Mesothelial cell of epicardium (in vitro differentiated cells): ENCODE measurements at places on chromosomes 6 and 20.

- H3K36me3 ChIP-seq = peaks cover 4% of the 10 kb centered on the region
- H3K27me3 ChIP-seq = no peaks in the 10 kb centered on the region
- no peak overlapping the region for H3K27ac ChIP-seq
- peaks cover 2% of the 10 kb centered on the region for H3K4me1 ChIP-seq
These were observed 104.3 kb downstream of the ADGRG6 start for GRCh38 chr6:142406131-142406530.

- H3K4me3 ChIP-seq = no peak overlapping the region
- H3K27me3 ChIP-seq = no peaks in the 10 kb centered on the region
- H3K36me3 ChIP-seq = no peaks in the 10 kb centered on the region
- DNase-seq = no peak
- peaks cover 7% of the 10 kb centered on the region for H3K4me1 ChIP-seq
These were observed 177.5 kb downstream of the KHDC1L start for GRCh38 chr6:73047801-73048200.

DNA sequence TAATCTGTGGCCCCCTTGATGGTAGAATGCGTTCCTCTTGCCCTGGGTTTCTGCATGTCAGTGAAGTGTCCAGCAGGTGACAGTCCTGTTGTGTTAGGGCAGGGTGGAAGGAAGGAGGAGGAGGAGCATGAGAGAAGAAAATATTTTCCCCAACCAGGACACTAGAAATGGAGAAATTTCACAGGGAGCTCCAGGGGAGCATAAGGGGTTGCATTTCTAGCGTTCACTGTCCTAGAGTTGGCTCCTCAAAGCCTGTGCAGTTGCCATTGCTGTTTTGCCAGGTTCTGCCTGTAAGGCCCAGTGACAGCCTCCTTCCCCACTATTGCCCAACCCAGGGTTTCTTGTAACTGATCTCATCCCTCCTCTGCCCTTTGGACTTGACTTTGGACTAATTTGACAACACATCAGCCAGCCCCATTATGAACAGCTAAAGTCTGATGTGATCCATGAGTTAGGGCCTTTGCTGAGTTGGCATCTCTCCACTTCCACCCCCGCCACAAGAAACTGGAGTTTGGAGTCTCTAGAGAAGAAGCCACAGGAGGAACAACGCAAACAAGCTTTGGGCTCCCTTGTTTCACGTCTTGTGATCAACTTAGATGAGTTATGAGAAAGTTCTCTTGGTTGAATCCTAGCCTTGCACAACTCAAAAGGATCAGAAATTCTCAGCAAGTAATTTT lies 14.0 kb upstream of the FAM50B start:
- no peak overlapping the region for H3K4me3 ChIP-seq
- H3K27me3 ChIP-seq = no peaks in the 10 kb centered on the region
- no peak overlapping the region for H3K27ac ChIP-seq
- H3K4me1 ChIP-seq = peaks cover 12% of the 10 kb centered on the region
- no peaks in the 10 kb centered on the region for H3K36me3 ChIP-seq

DNA sequence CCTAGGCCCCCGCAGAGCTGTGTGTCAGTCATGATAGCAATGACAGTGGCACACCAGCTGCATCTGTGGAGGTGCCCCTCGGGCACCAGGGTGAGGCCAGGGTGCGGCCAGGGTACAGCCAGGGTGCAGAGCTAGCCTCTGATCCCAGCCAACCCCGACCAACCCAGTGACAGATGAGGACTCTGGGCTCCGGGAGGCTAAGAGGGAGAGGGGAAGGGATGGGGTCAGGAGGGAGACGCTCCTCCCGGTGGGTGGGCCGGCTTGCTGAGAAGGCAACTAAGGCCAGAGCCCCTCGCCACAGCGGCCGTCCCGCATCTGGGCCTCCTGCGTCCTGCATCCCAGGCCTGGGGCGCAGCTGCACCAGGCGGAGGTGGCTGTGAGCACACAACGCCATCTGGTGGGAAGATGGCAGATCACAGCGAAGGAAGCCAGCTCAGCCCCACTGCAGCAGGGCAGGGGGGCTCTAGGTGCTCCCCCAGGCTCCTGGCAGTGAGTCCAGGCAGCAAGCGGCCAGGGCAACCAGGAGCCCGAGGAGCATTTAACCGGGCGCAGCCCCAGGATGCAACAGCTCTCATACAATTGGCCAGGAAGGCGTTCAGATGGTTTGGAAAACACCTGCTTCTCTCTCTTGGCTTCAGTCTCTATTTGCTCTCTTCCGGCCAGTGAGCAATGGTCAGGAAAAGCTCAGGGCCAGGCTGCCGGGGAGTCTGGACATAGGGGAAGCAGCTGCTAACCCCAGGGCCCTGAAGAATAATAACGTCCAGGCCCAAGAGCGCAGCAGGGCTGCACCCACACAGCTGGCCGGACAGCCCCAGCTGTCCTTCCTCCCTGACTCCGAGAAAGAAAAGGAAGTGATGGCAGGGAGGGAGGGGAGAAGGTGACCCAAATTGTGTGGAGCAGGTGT lies 169.4 kb downstream of the TAF4 start:
- H3K36me3 ChIP-seq = no peaks in the 10 kb centered on the region
- no peaks in the 10 kb centered on the region for H3K4me1 ChIP-seq
- H3K27me3 ChIP-seq = peaks cover 40% of the 10 kb centered on the region
- H3K4me3 ChIP-seq = no peak overlapping the region
- H3K27ac ChIP-seq = no peak overlapping the region

DNA sequence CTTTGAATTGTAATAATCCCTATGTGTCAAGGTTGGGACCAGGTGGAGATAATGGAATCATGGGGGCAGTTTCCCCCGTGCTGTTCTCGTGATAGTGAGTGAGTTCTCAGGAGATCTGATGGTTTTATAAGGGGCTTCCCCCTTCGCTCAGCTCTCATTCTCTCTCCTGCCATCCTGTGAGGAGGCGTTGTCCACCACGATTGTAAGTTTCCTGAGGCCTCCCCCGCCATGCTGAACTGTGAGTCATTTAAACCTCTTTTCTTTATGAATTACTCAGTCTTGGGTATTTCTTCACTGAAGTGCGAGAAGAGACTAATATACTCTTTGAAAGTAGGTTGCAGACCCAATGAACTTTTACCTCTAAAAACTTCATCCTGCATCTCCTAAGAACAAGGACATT lies 39.2 kb upstream of the KCNG1 start:
- H3K4me1 ChIP-seq = peaks cover 8% of the 10 kb centered on the region
- H3K27me3 ChIP-seq = peaks cover 8% of the 10 kb centered on the region

GRCh38 chr6:21694168-21694567 lies 100.6 kb downstream of the SOX4 start:
- peaks cover 30% of the 10 kb centered on the region for H3K36me3 ChIP-seq
- no peaks in the 10 kb centered on the region for H3K27me3 ChIP-seq
- H3K27ac ChIP-seq = no peak overlapping the region
- DNase-seq = no peak
